ENCODE measurements at places on chromosomes 16 and 17.
A peak's percentile ranks its signal among the peaks of the same experiment; 100 is the strongest.

DNA sequence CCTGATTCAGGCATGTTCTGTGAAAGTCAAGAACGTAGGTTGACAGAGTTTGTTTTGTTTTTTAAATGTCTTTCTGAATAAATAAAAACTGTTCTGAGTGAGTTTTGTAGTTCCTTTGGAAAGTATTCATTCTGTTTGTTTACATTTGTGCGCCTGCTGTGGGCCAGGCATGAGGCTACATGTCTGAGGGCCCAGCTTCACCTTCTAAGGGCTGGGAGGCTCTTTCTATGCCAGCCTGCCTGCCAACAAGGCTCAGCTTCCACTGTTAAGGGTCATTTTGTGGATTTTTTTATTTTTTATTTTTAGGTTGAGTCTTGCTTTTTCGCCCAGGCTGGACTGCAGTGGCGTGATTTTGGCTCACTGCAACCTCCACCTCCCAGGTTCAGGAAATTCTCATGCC, 6.1 kb downstream of the WWOX start:
- no peak overlapping the region for H3K4me3 ChIP-seq
- H3K36me3 ChIP-seq: no peaks in the 10 kb centered on the region
- H3K27ac ChIP-seq: no peak overlapping the region

- DNase-seq: peak; percentile 33
- no peaks in the 10 kb centered on the region for H3K27me3 ChIP-seq
- H3K36me3 ChIP-seq: no peaks in the 10 kb centered on the region
- H3K27ac ChIP-seq: no peak overlapping the region
- H3K4me1 ChIP-seq: no peaks in the 10 kb centered on the region
- H3K4me3 ChIP-seq: no peak overlapping the region
Observed at GRCh38 chr16:25023556-25023955, 8.4 kb upstream of the ARHGAP17 start.

DNA sequence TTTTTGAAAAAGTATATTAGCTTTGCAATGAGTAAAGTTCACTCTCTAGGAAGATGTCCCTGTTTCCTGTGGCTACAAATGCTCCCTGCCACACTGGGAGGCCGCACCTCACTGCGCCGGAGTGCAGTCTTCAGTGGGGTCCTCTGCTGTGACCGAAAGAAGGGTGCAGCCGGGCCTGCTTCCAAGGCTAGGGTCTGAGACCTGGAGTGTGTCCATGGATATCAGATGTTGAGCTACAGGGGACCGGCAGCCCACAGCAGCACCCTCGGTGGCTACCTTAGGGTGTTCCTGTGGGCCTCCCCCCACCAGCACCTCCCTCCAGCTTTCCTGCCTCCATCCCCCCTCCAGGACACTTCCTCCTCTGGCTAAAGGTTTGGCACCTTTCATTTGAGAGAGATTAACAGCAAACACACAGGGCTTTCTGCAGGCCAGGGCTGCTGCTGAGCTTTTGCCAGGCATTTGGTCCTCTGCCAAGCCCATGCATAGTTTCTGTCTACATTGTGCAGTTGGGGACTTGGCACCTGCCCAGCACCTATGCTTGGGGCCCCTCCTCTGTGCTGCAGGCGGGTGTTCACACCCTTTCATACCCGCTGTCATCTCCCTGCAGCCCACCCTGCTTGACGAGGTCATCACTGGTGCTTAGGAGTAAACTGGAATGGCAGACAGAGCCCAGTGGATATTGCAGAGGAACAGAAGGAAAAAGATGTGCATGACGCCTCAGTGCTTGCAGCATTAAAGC, 33.8 kb upstream of the CRISPLD2 start:
- H3K4me1 ChIP-seq: peaks cover 11% of the 10 kb centered on the region
- no peaks in the 10 kb centered on the region for H3K36me3 ChIP-seq
- no peaks in the 10 kb centered on the region for H3K27me3 ChIP-seq
- H3K27ac ChIP-seq: no peak overlapping the region
- DNase-seq: peak; percentile 72
- H3K4me3 ChIP-seq: no peak overlapping the region

GRCh38 chr16:15398618-15399316, 3.2 kb downstream of the MPV17L start:
- no peaks in the 10 kb centered on the region for H3K4me1 ChIP-seq
- H3K36me3 ChIP-seq: no peaks in the 10 kb centered on the region
- DNase-seq: no peak

DNA sequence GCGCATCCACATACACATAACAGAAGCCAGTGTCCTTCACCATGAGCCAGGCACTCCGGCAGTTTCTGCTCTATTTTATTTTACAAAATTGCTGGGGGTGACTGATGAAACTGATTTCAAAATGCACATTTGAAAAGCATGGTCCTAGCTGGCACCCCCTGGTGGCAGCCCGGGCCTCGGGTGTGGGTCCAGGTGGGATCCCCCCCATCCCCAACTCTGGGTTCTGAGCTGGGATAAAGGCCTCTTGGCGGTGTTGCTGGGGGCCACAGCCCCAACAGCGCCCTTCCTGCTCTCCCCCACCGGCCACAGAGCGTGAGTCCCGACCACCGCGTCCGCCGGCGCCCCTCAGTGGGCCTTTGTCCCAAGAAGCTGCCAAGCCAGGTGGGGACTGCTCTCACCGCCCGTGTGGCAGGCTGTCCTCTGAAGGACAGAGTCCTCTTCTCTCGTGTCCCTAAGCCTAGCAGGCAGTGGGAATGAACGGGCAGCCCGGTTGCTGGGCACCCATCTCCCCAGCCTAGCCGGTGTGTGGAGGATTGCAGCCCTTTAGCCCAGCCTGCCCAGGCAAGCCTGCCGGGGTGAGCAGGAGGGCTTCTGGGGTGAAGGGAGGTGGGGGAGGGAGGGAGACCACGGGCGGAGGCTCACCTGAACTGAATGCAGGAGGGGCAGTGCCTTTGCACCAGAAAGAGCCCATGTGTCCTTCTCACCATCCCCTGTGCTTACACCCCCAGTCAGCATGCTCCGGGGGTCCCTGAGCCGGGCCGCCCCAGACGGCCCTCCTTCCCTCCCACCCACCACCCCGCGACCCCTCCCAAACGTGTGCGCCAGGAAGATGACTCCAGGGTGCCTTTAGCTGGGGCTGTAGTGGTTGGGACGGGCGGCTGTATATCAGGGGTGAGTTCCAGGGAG, 898 bp downstream of the SNAI3 start:
- no peaks in the 10 kb centered on the region for H3K36me3 ChIP-seq
- no peak for DNase-seq
- H3K4me1 ChIP-seq: peaks cover 27% of the 10 kb centered on the region
- no peak overlapping the region for H3K27ac ChIP-seq

DNA sequence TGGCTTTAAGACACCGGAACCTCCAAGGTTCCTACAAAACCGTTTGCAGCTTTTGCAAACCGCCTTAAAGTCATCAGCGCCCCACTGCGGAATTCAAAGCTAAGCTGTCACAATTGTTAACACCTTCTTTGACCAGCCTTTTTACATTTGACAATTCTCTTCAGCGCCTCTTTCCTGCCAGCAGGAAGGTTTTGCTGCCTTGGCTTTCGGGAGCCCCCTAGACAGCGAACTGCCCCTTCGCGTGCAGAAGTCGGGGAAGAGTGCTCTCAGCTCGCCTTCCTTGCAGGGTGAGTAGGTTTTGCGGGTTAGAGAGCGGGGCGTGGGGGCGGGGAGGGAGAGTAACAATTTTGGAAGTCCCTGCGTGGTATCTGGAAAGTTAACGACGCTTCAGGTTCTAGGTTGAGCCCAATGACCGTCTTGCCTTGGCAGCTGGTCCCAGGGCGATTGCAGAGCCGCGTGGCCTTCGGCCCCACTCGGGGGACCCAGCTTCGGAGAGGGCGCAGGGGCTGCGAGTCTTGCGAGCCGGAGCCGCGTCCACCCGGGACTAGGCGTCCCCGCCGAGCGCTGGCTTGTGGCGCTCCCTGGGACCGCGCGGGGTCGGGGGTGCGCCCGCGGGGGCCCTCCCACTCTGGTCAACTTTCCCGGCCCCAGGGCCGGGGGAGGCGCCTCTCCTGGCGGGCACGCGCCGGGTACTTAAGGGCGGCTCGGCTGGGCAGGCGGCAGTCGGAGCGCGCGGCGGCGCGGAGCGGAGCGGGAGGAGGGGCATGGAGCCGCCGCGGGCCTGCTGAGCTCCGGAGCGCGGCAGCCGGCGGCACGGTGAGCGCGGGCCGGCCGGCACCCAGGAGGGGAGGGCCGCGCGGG, at the start of gene HAS3:
HAS3 (plus strand) TSS at position 153 of the 861 bp plus-strand sequence. CDS start 3,743 bp downstream, outside the sequence.
- no peaks in the 10 kb centered on the region for H3K4me1 ChIP-seq
- H3K27ac ChIP-seq: no peak within 1 kb of the TSS
- no peaks in the 10 kb centered on the region for H3K36me3 ChIP-seq
- H3K27me3 ChIP-seq: no peaks in the 10 kb centered on the region

GRCh38 chr16:71626018-71626857, at the start of gene MARVELD3:
MARVELD3 (plus strand) TSS chr16:71626184; CDS start chr16:71626230, 46 bp downstream.
- no peaks in the 10 kb centered on the region for H3K36me3 ChIP-seq
- no peaks in the 10 kb centered on the region for H3K27me3 ChIP-seq
- H3K4me1 ChIP-seq: peaks cover 15% of the 10 kb centered on the region
- H3K27ac ChIP-seq: no peak within 1 kb of the TSS

DNA sequence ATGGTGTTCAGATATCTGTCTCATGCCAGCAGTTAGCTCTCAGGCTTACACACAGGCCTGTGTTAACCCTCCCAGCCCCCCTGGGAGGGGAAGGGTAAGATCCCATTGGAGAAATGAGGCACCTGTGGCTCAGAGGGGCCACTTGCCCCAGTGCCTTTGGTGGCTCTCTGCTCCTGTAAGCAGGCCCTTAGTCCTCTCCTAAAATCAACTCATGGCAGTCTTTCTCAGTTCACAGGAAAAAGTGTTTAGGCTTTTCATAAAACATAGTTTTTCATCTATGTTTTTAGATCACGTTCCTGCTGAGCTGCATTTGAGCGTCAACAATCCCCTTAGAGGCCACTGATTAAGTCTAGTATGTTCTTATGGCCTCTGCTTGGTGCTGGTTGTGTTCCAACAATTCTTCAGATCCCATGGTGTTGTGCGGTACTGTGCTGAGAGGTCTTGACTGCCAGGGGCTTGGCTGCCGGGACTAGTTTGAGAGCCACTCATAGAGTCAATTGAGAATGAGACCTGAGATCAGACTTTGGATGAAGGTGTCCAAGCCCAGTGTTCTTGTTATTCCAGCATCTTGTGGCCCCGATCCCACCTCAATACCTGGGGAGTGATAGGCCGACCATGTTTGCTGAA, 10.6 kb downstream of the TAOK2 start:
- H3K4me3 ChIP-seq: no peak overlapping the region
- H3K27ac ChIP-seq: no peak overlapping the region
- DNase-seq: no peak
- no peaks in the 10 kb centered on the region for H3K4me1 ChIP-seq
